Progenitor cell of endocrine pancreas (in vitro differentiated cells): ENCODE measurements at places on chromosomes 12 and 14. TPM values are rescaled to one million over a fixed set of nuclear protein-coding genes. Genes with fewer than 3 reads are reported as not detected.

WNT1 gene
- not detected in 2 replicates for total RNA-seq

- no peaks in the 10 kb centered on the region for H3K4me1 ChIP-seq
- no peak overlapping the region for H3K27ac ChIP-seq
- DNase-seq, result no peak
- no peaks in the 10 kb centered on the region for H3K36me3 ChIP-seq
- H3K27me3 ChIP-seq, result no peaks in the 10 kb centered on the region
- H3K4me3 ChIP-seq, result no peak overlapping the region
Observed at GRCh38 chr14:91019673-91020072, 40.8 kb downstream of the RPS6KA5 start.

DNA sequence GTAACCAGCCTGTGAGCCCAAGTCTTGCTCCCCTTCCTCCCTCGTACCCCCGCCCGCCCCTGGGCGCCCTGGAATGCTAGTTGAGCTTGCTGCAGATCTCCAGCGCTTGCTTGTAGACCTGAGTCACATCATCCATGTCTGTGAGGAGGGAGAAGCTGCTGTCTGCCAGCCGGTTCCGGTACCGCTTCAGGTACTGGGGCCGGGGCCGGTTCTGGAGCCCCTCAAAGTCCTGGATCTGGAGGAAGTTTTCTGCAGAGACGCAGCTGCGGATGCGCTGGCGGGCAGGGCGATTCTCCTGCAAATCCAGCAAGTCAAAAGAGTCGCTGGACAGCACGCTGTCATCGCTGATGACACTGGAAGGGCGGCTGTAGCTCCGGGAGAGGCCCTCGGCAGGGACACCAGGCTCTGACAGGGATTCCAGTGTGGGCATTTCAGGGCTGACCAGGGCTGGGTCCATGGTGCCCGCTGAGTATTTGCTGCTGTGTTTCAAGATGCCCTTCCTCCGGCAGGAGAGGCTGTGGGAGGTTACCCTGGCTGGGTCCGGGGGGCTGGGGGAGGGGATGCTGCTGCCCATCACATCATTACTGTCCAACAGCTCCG is 71.9 kb downstream of the NUAK1 start:
- no peak for DNase-seq
- no peaks in the 10 kb centered on the region for H3K27me3 ChIP-seq
- no peak overlapping the region for H3K27ac ChIP-seq
- no peaks in the 10 kb centered on the region for H3K4me1 ChIP-seq

GRCh38 chr14:93311082-93311481 is 21.8 kb downstream of the BTBD7 start:
- no peak for DNase-seq
- peaks cover 6% of the 10 kb centered on the region for H3K4me1 ChIP-seq
- no peaks in the 10 kb centered on the region for H3K27me3 ChIP-seq

- no peak for DNase-seq
- H3K27ac ChIP-seq, result no peak overlapping the region
- no peaks in the 10 kb centered on the region for H3K36me3 ChIP-seq
- peaks cover 4% of the 10 kb centered on the region for H3K4me1 ChIP-seq
- no peak overlapping the region for H3K4me3 ChIP-seq
Observed at GRCh38 chr14:99515301-99516155, 34.3 kb downstream of the CCNK start.

CYP27B1 gene
- 2.0 and 2.5 TPM in 2 replicates for total RNA-seq

TRPV4 gene
- 5.2 and 7.3 TPM in 2 replicates for total RNA-seq

GRCh38 chr14:58736606-58737005 is 98.8 kb downstream of the DACT1 start:
- peaks cover 9% of the 10 kb centered on the region for H3K27me3 ChIP-seq
- no peak overlapping the region for H3K4me3 ChIP-seq
- no peak for DNase-seq
- H3K36me3 ChIP-seq, result no peaks in the 10 kb centered on the region
- no peak overlapping the region for H3K27ac ChIP-seq

- H3K27me3 ChIP-seq, result peaks cover 7% of the 10 kb centered on the region
- H3K4me1 ChIP-seq, result no peaks in the 10 kb centered on the region
- no peaks in the 10 kb centered on the region for H3K36me3 ChIP-seq
- H3K27ac ChIP-seq, result no peak overlapping the region
Observed at GRCh38 chr14:97196336-97196735, 399.2 kb downstream of the VRK1 start.

COCH gene
- 26.9 and 32.5 TPM in 2 replicates for total RNA-seq

- peaks cover 1% of the 10 kb centered on the region for H3K4me1 ChIP-seq
- DNase-seq, result no peak
- H3K4me3 ChIP-seq, result no peak overlapping the region
- no peak overlapping the region for H3K27ac ChIP-seq
Observed at GRCh38 chr14:49164074-49164473, 422.1 kb downstream of the RPS29 start.

DNA sequence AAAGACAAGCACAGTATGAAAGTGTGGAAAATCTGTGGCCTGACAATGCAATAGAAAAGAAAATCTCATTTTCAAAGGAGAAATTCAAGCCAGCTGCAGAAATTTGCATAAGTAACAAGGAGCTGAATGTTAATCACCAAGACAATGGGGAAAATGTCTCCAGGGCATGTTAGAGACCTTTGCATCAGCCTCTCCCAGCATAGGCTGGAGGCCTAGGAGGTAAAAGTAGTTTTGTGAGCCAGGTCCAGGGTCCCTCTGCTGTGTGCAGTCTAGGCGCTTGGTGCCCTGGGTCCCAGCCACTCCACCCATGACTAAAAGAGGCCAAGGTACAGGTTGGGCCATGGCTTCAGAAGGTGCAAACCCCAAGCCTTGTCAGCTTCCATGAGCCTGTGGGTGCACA is 58.3 kb downstream of the TESPA1 start:
- H3K4me1 ChIP-seq, result no peaks in the 10 kb centered on the region
- DNase-seq, result no peak
- no peak overlapping the region for H3K27ac ChIP-seq

DNA sequence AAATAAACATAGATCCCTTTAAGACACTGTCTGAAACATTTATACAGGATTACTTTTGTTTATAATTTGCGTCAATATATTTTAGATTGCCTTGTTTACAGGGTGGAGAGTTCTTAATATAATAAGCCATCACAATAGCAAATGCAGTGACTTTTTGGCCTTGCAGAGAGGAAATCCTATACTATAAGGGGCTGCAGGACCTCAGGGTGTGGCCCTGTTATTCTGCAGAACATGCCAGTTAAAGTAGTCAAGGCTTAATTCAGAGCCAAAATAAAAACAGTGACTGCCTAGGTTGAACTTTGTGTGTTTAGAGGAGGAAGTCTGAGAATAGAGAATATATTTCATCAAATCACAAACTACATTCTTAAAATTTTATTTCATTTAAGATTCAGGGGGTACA is 381.6 kb downstream of the DUSP6 start:
- no peak for DNase-seq
- no peak overlapping the region for H3K4me3 ChIP-seq
- no peaks in the 10 kb centered on the region for H3K27me3 ChIP-seq
- no peak overlapping the region for H3K27ac ChIP-seq
- H3K4me1 ChIP-seq, result no peaks in the 10 kb centered on the region

PRIMA1 gene
- total RNA-seq, result 3.2 and 4.0 TPM in 2 replicates

GYS2 gene
- total RNA-seq, result not detected in 2 replicates

KCNC2 gene
- not detected in 2 replicates for total RNA-seq

DNA sequence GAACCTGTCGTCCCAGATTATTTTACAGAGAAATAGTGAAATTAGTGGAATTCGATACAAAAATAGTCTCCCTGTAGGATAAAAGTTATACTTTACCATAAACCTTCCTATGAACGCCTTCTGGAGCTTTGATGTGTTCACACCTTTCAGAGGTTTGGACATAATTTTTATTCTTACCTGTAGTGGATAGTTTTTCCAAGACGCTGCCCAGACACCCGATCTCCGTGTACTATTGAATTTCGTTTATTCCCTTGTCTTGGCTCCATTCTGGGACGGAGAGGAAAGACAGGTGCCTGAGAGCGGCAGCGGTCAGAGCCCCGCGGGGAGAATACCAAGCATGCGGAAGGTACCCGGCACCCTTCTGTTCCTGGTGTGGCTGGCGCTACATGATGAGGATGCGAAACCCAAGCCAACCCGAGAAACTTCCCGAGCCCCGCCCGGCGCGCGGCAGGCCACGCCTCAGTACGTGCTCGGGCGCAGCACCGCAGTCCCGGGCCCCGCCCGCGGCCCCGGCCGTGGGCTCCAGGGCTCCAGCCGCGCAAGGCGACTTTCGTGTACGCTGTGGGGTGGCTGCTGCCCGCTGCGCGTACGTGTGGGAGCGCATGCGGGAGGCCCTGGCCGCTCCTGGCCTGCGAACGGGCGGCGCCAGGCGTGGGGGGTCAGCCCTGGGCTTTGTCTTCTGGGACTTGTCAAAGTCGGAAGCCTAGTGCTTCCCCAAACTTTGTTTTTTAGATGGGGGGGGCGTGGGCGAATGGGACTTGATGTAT is 11.3 kb upstream of the SNAPC1 start:
- peaks cover 8% of the 10 kb centered on the region for H3K4me1 ChIP-seq
- H3K36me3 ChIP-seq, result peaks cover 15% of the 10 kb centered on the region
- H3K4me3 ChIP-seq, result peak overlapping the region; percentile 52
- H3K27ac ChIP-seq, result peak overlapping the region; percentile 53
- no peaks in the 10 kb centered on the region for H3K27me3 ChIP-seq

ARHGDIB gene
- total RNA-seq, result 0.79 and 1.7 TPM in 2 replicates

LIN7A gene
- 7.1 and 8.2 TPM in 2 replicates for total RNA-seq

GRCh38 chr12:85516667-85517325 is 236.8 kb downstream of the ALX1 start:
- peaks cover 1% of the 10 kb centered on the region for H3K4me1 ChIP-seq
- H3K27ac ChIP-seq, result no peak overlapping the region
- no peak for DNase-seq
- no peaks in the 10 kb centered on the region for H3K27me3 ChIP-seq
- H3K36me3 ChIP-seq, result no peaks in the 10 kb centered on the region
- H3K4me3 ChIP-seq, result no peak overlapping the region

- no peak for DNase-seq
- no peaks in the 10 kb centered on the region for H3K36me3 ChIP-seq
- no peak overlapping the region for H3K27ac ChIP-seq
- no peaks in the 10 kb centered on the region for H3K4me1 ChIP-seq
- H3K4me3 ChIP-seq, result no peak overlapping the region
- H3K27me3 ChIP-seq, result no peaks in the 10 kb centered on the region
Observed at GRCh38 chr14:29165431-29165830, 398.8 kb downstream of the FOXG1 start.

RNU4-1 gene
- total RNA-seq, result 6,474 and 7,038 TPM in 2 replicates

HOXC9 gene
- not detected in 2 replicates for total RNA-seq

INSM2 gene
- 0.10 TPM in 1 of 2 replicates, not detected in the other for total RNA-seq

DNA sequence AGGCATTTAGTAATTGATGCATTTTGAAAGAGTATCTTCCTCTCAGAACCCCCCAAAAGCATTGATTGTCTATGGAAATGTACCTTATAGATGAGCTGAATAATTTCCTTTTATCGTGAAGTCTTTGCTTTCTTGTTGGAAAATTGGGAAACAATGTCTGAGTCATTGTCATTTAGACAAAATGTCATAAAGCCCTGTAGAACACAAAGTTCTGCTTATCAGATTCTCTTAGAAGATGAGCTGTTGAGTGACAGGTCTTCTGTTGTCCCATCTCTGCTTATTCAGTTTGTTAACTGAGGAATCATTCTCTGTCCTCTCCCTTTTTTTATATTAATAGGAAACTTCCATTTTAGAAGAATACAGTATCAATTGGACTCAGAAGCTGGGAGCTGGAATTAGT is 22.9 kb downstream of the MAPKAPK5 start:
- no peaks in the 10 kb centered on the region for H3K27me3 ChIP-seq
- peaks cover 14% of the 10 kb centered on the region for H3K36me3 ChIP-seq
- no peak overlapping the region for H3K4me3 ChIP-seq
- no peak overlapping the region for H3K27ac ChIP-seq
- H3K4me1 ChIP-seq, result no peaks in the 10 kb centered on the region

GLT1D1 gene
- total RNA-seq, result 5.7 and 6.5 TPM in 2 replicates

LTB4R gene
- total RNA-seq, result 8.4 TPM in 2 replicates

OR6C68 gene
- not detected in 2 replicates for total RNA-seq

DNA sequence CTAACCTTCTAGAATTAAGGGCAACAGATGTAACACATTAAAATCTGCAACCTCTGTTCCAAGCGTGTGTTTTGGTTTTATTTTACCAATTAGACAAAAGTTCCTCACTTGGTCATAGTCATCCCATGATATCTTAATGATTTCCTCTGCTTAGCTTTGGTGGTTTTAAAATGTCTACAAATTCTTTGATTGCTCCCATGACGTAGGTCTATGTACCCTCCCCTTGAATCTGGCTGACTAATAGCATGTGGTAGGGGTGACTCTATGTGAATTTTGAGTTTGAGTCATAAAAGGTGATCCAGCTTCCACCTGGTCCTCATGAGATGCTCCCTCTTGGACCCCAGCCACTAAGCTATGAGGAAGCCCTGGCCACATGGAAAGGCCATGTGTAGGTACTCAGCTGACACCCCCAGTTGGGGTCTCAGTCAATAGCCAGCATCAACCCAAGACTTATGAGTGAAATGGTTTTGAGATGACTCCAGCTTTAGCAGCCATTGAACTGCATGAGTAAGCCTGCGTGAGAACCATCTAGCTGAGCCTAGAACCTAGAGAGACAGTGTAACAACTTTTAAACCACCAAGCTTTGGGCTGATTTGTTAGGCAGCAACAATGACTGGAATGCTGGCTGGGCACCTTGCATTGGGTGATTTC is 247.1 kb downstream of the MSRB3 start:
- no peak overlapping the region for H3K27ac ChIP-seq
- no peaks in the 10 kb centered on the region for H3K27me3 ChIP-seq
- DNase-seq, result no peak
- H3K4me1 ChIP-seq, result peaks cover 3% of the 10 kb centered on the region

GRCh38 chr12:2825132-2825531 is 9.7 kb downstream of the NRIP2 start:
- no peak for DNase-seq
- no peaks in the 10 kb centered on the region for H3K4me1 ChIP-seq
- no peak overlapping the region for H3K27ac ChIP-seq

OVCH1 gene
- total RNA-seq, result 0.31 and 0.65 TPM in 2 replicates

DNA sequence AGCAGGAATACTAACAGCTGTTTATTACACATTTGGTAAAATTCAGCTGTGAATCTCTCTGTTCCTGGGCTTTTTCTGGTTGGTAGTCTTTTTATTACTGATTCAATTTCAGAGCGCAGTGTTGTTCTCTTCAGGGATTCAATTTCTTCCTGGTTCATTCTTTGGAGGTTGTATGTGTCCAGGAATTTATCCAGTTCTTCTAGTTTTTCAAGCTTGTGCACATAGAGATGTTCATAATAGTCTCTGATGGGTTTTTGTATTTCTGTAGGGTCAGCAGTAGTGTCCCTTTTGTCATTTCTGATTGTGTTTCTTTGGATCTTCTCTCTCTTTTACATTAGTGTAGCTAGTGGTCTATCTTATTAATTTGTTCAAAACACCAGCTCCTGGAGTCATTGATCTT is 9.1 kb upstream of the OR6C76 start:
- no peaks in the 10 kb centered on the region for H3K36me3 ChIP-seq
- H3K4me1 ChIP-seq, result peaks cover 8% of the 10 kb centered on the region
- no peak overlapping the region for H3K27ac ChIP-seq
- no peak for DNase-seq

GRCh38 chr12:131795064-131795463 is 33.1 kb upstream of the MMP17 start:
- no peak for DNase-seq
- no peak overlapping the region for H3K4me3 ChIP-seq
- no peaks in the 10 kb centered on the region for H3K27me3 ChIP-seq
- H3K4me1 ChIP-seq, result peaks cover 4% of the 10 kb centered on the region

GRCh38 chr14:94129758-94130414 is 482 bp upstream of the IFI27L2 start:
- no peaks in the 10 kb centered on the region for H3K36me3 ChIP-seq
- peak overlapping the region; percentile 72 for H3K4me3 ChIP-seq
- peaks cover 10% of the 10 kb centered on the region for H3K4me1 ChIP-seq
- no peak for DNase-seq
- no peaks in the 10 kb centered on the region for H3K27me3 ChIP-seq
- H3K27ac ChIP-seq, result peak overlapping the region; percentile 43
